Stimulated activated CD8-positive, alpha-beta memory T cell treated with anti-CD3 and anti-CD28 coated beads, Interleukin-2, amount 100 ng/mL, for 48 hours (primary cell): ENCODE measurements at places on chromosomes 4 and X.

- no peak for DNase-seq
Observed at GRCh38 chr4:140888054-140888453, 131.9 kb upstream of the TBC1D9 start.

DNA sequence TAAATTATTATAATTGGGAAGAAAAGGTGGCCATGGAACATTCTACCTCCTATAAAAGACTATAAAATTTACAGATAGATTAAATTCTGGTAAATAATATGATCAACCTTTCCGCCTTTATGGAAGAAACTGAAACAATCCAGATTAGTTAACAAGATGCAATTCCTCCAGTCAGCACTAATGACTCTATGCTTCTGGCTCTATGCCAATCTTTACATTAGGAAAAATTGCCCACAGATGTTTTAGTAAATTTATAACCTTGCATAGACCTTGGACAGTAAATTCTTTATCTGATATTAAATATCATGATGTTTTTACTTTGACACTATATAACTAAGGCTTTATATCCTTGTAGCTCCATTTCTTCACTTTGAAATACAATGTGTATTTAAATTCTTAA is 2302.5 kb downstream of the ARAP2 start:
- DNase-seq, result no peak

GRCh38 chr4:83772685-83773084 is 236.8 kb downstream of the GPAT3 start:
- DNase-seq, result no peak

DNA sequence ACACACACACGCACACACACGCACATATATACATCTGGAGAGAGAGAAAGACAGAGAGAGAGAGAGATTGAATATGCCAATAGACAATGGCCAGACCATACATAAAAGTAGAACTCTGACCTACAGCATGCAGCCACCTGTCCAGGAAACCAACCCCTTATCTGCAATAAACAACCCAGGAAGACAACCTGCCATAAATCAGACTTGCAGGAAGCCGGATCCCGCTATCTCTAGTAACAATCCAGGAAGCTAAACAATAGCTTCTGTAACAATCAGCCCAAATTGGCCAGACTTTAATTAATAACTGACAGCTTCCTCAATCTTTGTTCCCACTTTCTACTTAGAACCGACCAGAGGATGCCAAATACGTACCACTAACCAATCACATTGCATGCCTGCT is 173.2 kb downstream of the LDB2 start:
- DNase-seq, result no peak

DNA sequence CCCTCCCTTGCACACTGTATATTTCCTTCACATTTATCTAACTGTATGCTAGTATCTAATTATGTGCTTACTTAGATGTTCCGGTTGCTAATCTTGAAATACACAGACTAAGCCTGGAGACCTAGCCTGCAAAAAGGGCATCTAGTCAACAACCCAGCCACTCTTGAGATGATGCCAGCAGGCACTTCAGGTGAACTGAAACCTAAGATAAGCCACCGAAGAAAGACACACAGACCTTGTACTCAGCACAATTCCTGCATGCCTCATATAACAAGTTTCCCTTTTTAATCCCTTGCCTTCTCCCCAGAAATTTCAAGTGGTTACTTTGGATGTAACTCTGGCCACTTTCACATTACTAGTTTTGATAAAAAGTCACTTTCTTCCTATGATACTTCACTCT is 2506.6 kb downstream of the ARAP2 start:
- no peak for DNase-seq

GRCh38 chr4:139756391-139757180 is 91.0 kb downstream of the MGST2 start:
- no peak for DNase-seq

DNA sequence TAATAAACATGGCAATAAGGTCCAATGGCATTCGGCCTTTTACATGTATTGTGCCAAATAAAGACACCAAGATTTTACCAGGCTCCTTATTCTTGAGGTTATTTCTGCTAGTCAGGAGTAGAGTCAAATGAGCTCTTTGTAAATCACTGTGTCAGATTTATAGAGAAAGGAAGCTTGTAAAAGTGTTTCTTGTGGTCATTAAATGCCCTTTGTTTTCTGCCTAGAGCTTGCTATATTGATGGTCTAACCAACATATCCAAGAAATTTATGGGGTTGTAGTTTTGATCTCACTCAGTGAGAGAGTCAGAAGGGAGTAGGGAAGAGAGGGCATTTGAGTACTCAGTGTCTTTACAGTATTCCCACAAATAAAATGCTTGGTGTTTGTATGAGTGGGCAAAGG is 86.2 kb upstream of the FRMPD4 start:
- no peak for DNase-seq

GRCh38 chr4:16212138-16212782 is 14.0 kb downstream of the TAPT1 start:
- no peak for DNase-seq

- no peak for DNase-seq
Observed at GRCh38 chr4:36206603-36207311, 37.6 kb downstream of the ARAP2 start.

GRCh38 chrX:48530736-48531135 is 8.8 kb upstream of the TBC1D25 start:
- DNase-seq, result no peak

GRCh38 chr4:93617606-93618005 is 210.9 kb upstream of the ATOH1 start:
- no peak for DNase-seq

DNA sequence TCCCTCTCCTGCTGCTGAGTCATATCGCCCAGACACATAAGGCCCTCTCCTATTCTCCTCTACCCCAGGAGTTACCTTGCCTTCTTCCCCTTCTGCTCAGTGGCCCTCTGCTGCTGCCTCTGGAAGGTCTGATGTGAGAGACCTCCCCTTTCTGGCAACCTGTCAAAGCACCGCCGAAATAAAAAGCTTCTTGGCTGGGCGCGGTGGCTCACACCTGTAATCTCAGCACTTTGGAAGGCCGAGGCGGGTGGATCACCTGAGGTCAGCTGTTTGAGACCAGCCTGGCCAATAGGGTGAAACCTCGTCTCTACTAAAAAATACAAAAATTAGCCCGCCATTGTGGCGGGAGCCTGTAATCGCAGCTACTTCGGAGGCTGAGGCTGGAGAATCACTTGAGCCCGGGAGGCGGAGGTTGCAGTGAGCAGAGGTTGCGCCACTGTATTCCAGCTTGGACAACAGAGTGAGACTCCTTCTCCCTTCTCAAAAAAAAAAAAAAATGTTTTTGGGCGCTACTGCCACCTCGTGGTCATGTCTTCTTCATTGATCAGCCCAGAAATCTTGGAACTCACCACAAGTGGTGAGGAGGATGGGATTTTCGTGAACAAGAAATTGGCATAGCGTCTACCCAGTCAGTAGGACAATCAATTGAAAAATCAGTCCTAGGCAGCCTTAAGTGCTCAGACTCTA is 8.6 kb upstream of the ZXDA start:
- no peak for DNase-seq

- DNase-seq, result no peak
Observed at GRCh38 chr4:123555807-123556273, 159.2 kb downstream of the SPRY1 start.

- DNase-seq, result peak; percentile 14
Observed at GRCh38 chrX:70262952-70263567, 3.1 kb upstream of the P2RY4 start.

DNA sequence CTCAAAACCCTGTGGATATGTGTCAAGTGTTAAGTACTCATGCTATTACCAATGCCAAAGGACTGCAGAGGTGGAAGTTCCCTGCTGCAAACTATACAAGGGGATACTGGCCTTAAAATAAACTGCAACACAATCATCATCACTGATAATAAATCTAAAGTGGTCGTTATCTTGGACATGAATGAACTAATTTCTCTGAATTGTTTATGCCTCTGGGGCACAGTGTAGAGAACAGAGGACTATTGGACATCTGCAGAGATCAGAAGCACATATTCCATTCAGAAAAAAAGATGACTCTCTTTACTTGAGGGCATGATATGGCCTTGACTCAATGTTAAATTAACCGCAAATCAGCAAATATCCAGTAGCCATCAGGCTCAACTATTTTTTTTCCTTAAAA is 542.6 kb upstream of the IGFBP7 start:
- no peak for DNase-seq

GRCh38 chr4:174996079-174996478 is 77.9 kb downstream of the ADAM29 start:
- DNase-seq, result no peak

- no peak for DNase-seq
Observed at GRCh38 chr4:145861336-145862318, 77.0 kb downstream of the ZNF827 start.

GRCh38 chr4:10599574-10599973 is 85.0 kb downstream of the CLNK start:
- no peak for DNase-seq

DNA sequence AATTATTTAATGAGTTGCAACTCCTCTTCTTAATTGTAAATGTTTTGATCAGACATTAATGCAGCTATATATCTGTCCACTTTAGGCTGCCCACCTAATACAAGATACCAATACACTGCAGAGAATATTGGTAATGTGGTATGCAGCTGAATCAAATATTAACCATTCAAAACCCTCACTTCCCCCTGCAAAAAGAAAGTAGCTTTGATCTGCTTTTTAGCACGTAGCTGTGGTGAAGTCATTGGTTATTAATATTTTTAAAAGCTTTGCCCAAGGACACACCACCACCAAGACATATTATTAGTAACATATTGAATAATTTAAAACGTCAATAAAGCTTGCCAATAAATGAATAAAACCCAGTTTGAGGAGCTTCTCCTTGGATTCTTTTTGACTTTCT is 28.6 kb upstream of the CYP2U1 start:
- DNase-seq, result no peak

GRCh38 chr4:53011259-53011905 is 149.3 kb downstream of the RASL11B start:
- no peak for DNase-seq

DNA sequence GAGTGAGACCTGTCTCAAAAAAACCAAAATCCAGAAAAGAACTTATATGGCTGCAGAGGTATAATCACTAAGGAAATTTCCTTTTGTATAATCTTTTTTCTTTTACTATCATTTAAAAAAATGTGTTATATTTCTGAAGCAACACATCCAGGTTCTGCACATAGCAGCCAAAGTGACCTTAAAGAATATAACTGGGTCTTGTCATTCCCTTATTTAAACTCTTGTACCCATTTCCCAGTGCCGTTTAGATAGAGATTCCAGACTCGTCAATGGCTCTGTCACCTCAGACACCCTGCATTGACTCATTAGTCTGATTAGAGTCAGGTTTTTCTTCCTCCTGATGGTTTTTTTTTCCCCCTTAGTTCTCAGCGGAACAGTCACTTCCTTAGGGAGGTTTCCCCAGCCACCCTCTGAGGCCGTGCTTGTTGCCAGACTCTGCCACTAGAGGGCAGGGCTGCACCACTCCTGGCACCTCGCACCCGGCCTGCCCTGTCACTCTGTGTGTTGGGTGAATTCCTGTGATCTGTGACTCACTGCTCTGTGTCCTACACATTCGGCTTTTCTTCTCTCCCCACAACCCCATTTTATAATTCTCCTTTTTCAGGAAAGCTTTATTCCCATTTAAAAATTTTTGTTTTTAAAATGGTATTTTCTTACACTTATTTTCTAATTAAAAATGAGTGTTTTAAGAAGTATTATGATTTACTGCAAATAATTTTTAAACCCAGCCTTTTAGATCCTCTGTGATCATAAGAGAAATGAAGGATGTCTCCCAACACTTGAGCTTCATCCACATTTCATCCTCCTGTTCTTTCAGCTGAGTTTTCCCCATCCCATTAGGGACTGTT is 32.1 kb downstream of the HTT start:
- DNase-seq, result peak; percentile 81

- DNase-seq, result peak; percentile 28
Observed at GRCh38 chrX:112841114-112841819, 636 bp upstream of the AMOT start.

GRCh38 chr4:164943192-164943591 is 34.3 kb downstream of the TRIM61 start:
- DNase-seq, result no peak
